Activated CD4-positive, alpha-beta memory T cell treated with anti-CD3 and anti-CD28 coated beads, Interleukin-2, amount 10 ng/mL, durations not matched to agents 7 days and 5 days (primary cell): ENCODE measurements at places on chromosomes 2 and 18. TPM values are rescaled to one million over a fixed set of nuclear protein-coding genes. Genes with fewer than 3 reads are reported as not detected.

GRCh38 chr2:39492095-39492590 lies 55.1 kb upstream of the MAP4K3 start:
- peak; percentile 41 for DNase-seq
- no peak overlapping the region for H3K4me3 ChIP-seq
- H3K27me3 ChIP-seq, result peaks cover 22% of the 10 kb centered on the region

- no peak for DNase-seq
- no peak overlapping the region for H3K27ac ChIP-seq
- no peaks in the 10 kb centered on the region for H3K27me3 ChIP-seq
- H3K36me3 ChIP-seq, result no peaks in the 10 kb centered on the region
- no peak overlapping the region for H3K4me3 ChIP-seq
Observed at GRCh38 chr2:173983391-173983871, 18.3 kb upstream of the SP3 start.

HRH4 gene
- total RNA-seq, result 0.43 TPM

- peaks cover 39% of the 10 kb centered on the region for H3K36me3 ChIP-seq
- H3K4me3 ChIP-seq, result peak overlapping the region; percentile 73
- DNase-seq, result peak; percentile 51
- peak overlapping the region; percentile 67 for H3K27ac ChIP-seq
- peaks cover 43% of the 10 kb centered on the region for H3K4me1 ChIP-seq
Observed at GRCh38 chr2:241636182-241637017, 558 bp downstream of the THAP4 start.

GRCh38 chr18:69951182-69951581 lies 3.5 kb upstream of the CD226 start:
- DNase-seq, result no peak
- H3K36me3 ChIP-seq, result peaks cover 37% of the 10 kb centered on the region
- no peak overlapping the region for H3K27ac ChIP-seq
- H3K27me3 ChIP-seq, result no peaks in the 10 kb centered on the region

DNA sequence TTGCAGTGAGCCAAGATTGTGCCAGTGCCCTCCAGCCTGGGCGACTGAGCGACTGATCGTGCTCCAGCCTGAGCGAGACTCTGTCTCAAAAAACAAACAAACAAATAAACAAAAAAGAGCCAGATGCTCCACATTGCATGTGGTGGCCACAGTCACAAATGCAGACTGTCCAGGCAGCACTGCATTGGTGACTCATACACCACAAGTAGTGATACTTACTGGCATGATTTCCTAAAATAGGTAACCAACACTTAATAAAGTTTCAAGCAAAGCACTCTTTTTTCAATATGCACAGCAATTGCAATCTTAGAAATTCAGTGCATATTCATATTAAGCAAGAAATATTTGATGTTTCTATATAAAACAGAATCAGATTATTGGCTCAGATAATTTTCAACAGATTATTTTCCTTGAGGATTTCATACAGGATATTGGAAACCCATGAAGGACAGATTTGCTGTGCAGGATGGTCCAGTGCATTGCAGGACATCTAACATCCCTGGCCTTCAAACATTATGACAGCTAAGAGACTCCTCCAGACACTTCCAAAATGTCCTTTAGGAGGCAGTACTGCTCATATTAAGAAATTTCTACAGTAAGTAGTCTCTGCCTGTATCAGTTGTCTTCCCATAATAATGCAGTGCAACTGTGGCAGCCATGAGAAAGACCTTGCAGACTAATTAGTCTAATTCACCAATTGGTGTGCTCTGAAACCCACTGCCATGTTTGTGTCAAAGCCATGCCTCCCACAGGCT lies 10.5 kb upstream of the SLC1A4 start:
- H3K27ac ChIP-seq, result no peak overlapping the region
- no peak overlapping the region for H3K4me3 ChIP-seq
- H3K36me3 ChIP-seq, result no peaks in the 10 kb centered on the region
- H3K27me3 ChIP-seq, result peaks cover 10% of the 10 kb centered on the region
- no peak for DNase-seq

- H3K36me3 ChIP-seq, result no peaks in the 10 kb centered on the region
- no peaks in the 10 kb centered on the region for H3K27me3 ChIP-seq
- H3K27ac ChIP-seq, result no peak overlapping the region
- no peak for DNase-seq
- H3K4me1 ChIP-seq, result peaks cover 46% of the 10 kb centered on the region
- H3K4me3 ChIP-seq, result no peak overlapping the region
Observed at GRCh38 chr2:203018181-203018580, 3.5 kb downstream of the NBEAL1 start.

DNA sequence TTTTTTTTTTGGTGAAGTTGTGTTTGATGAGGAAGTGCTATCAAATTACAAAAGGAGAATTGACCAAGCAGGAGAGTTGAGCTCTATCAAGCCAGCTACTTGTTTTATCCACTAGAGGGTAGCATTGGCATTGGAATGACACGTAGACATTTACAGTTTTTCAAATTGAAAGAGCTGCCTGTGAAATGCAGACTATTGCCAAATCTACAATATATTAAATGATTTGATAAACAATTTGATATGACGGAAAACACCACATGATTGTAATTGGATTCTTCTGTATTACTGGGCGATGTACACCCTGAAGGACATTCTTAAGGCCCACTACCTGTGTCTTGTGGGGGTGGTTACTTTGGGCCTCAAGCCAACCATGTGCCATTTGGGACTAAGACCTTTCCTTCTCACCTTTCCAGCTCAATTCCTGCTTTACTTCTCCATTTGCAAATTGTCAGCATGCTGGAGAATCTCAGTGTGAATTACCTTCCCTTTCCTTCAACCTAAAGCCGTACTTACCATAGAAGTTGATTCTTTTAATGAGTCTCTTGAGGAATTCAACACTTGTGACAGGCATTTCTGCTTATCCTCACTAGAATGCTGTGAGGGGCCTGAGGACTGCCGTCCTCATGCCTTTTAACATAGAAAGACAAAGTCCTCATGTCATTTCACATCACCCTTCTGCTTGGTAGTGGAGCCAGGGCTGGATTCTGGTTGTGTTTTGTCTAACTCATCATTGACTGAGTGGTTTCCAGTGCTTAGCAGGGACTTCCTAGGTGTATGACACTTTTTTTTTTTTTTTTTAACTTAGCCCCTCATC lies 134.8 kb upstream of the THUMPD2 start:
- no peaks in the 10 kb centered on the region for H3K36me3 ChIP-seq
- peaks cover 12% of the 10 kb centered on the region for H3K27me3 ChIP-seq
- H3K4me3 ChIP-seq, result no peak overlapping the region
- H3K27ac ChIP-seq, result no peak overlapping the region

CAPN14 gene
- 0.35 TPM for total RNA-seq
